ENCODE measurements at places on chromosomes 2 and 18.

DNA sequence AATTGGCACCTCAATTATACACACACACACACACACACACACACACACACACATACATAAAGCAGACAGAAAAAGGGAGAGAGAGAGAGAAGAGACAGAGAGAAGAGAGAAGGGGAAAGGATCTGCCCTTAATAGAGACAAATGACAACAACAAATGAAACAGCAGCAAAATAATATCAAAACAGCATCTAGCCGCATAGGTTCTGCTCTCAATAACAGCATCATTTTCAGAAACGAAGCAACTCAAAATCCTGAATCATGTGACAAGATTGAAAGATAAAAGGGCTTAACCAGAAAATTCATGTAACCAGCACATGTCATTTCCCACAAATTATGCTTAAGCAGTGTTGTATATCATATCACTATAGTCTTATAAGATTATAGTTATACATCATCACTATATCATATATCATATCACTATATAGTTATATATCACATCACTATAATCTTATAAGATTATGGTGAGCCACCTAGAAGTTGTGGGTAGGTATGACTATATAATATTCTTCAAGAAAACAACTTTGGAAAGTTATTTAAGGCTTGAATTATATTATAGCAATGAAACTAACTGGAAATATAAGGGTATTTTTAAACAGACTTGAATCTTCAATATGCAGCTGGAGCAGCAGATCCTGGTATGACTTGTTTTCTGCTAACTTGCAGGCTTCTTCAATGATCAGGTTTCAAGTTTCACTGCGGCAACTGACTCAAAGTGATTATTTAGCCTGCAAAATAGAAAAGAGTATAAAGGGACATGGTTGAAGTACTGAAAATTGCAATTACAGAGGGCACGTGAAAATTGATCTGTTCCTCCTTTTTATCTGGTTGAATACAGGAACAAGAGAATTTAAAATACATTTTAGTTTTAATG, 16.1 kb upstream of the VPS54 start:
- DNase-seq = no peak

DNA sequence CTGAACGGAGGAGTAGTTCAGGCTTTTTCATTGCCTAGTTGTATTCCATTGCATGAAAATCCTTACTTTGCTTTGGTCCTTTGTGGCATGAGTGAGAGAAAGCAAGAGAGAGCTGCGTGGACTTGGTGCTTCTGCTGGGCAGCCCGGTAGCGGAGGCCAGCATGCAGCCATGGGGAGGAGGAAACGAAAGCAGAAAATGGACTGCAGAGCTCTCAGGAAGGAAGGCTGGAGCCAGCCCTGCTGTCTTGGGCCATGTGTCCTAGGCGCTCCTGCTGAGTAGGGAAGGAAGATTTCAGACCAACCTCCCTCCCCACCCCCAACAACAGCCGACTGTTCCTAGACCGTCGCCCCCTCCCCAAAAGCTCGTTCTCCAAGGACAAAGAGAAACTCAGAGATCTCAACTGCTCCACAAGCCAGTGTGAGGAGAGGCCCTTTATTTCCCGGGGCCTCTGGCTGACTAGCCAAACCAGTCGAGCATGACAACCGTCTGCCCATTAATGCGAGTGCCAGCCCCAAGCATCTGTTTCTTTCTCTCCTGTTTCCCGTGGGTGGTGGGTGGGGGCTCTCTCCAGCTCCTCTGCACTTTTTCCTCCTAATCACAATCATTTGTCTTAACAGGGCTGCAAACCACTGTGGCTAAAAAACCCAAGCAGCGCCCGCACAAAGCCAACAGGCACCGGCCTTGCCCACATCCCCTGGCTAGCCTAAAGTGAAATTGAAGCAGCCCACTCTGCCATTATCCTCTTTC, 66.8 kb upstream of the FZD7 start:
- DNase-seq = no peak

DNA sequence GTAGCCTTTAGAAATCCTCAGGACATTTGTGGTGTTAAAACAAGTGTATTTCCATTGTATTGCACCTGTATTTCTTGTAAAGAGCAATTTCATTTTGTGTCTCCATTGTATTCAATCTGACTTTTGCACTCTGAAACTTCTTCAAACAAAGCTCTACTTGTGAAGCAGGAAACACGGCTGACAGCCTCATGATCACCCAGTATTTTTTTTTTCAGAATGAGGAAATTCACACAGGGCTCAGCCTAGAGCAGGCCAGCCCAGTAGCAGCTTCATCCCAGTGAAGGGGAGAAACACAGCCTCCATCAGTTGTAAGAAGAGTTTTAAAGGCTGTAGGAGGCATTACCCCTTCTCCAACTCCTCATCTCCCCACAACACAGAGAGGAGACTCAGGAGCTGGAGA, 175.9 kb upstream of the KLHL29 start:
- no peak for DNase-seq

DNA sequence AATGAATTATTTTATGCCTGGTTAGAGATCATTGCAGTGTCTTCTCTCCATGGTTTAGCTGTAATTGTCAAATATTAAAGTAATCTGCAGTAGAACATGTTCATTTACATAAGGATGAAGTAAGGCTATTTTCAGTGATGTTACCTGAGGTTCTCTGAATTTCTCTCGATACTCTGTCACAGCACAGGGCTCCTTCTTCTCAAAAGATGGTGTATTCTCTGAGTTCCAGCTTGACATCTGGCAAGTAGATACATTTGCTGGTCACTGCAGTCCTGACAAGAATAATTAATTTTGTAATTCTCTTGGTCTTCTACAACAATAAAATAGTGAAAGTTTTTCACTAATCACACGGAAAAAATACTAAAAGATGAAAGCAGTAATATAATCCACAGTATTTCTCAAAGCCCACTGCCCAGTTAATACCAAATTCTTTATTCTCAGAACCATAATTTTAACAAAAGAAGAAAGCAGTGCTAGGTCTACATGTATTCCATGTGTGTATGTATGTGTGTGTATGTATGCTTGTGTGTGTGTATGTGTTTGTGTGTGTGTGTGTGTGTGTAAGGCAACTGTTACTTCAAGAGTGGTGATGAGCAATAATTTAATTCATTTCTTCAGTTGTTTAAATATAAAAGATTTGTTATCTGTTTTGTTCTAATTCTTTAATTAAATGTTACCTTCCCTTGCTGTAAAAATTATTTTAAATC, 1165.5 kb upstream of the SLC39A10 start:
- no peak for DNase-seq

GRCh38 chr18:14924226-14924625, 176.3 kb downstream of the ANKRD30B start:
- no peak for DNase-seq

DNA sequence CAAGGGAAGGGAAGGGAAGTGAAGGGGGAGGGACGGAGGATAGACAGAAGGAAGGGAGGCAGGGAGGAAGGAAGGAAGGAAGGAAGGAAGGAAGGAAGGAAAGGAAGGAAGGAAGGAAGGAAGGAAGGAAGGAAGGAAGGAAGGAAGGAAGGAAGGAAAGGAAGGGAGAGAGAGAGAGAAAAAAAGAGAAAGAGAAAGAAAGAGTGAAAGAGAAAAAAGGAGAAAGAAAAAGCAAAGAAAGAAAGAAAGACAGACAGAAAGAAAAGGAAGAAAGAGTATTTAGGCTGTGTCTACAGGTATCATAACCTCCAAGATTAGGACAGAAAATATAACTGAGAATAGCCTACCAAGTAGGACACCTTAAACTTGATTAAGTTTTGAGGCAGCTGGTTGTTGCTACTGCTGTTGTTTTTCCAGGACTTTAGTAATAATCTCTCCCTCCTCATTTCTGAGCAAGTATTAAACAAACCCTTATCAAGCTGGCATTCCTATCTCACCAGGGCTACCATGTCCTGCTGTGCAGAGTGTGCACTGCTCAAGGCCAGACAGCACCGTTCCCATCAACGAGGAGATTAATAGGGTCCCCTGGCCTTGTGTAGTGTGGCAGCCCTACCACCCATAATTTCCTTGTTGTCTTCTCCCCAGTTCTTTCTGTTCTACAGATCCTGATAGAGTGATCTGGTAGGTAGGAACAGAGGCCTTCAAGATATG, 90.5 kb upstream of the FHL2 start:
- DNase-seq = no peak

- DNase-seq = no peak
These were observed 809.0 kb upstream of the FAM98A start for GRCh38 chr2:34408100-34408499.

- DNase-seq = no peak
These were observed 11.0 kb upstream of the UBE2F start for GRCh38 chr2:237955640-237956401.

- no peak for DNase-seq
These were observed 65.1 kb upstream of the MAPRE2 start for GRCh38 chr18:34976123-34976522.

DNA sequence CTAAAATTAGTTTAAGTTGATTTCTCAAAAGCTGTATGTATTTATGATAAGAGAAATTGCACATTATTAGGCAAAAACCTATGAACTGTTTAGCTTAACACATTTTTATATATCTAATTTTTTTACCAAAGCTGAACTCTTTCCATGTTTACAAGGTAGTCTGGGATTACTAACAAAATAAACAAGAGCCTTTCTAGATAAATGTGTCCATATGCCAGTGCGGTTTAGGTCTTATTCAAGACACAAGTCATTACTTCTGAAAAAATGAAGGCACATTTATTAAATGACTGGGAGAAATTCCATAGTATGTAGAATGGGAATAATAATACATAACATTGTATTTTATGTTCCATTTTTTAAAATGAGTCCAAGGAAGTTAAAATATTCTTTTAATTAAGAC, 82.0 kb downstream of the DPP4 start:
- DNase-seq = no peak

DNA sequence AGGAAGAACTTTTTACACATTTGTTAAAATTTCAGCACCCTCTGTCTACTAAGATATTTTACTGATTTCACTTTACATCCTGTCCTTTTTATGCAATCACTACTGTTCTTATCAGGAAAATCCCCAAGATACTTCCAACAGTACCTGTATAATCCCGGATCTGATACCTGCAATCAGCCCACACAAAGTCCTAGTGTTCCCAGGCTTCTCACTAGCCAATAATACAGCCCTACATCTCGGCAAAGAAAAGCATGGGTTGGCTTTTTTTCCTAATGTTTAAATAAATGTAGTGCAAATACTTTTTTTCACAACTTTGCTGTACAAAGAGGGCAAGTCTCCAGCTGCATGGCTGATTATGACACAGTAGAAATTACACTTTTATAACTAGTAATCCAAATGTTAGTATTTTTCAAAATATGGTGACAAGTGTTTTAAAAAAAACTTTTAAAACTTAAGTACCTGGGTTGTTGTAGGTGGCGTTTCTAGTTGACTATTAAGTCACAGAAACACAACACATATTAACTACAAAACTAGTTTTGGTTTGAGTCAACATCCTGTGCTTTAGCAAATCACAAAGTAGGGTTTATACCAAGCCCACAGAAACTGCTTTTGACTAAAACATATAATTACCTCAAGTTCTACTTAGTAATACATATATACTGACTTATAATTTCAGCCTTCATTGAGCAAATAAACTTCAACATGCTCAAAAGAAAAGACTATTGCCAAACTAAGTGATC, 19.5 kb downstream of the CNOT11 start:
- no peak for DNase-seq

- DNase-seq = peak; percentile 89
These were observed at the start of gene PDK1 for GRCh38 chr2:172555522-172556283. TSS of gene PDK1 (plus strand) at chr2:172556090. CDS start at chr2:172556151, 61 bp downstream.

DNA sequence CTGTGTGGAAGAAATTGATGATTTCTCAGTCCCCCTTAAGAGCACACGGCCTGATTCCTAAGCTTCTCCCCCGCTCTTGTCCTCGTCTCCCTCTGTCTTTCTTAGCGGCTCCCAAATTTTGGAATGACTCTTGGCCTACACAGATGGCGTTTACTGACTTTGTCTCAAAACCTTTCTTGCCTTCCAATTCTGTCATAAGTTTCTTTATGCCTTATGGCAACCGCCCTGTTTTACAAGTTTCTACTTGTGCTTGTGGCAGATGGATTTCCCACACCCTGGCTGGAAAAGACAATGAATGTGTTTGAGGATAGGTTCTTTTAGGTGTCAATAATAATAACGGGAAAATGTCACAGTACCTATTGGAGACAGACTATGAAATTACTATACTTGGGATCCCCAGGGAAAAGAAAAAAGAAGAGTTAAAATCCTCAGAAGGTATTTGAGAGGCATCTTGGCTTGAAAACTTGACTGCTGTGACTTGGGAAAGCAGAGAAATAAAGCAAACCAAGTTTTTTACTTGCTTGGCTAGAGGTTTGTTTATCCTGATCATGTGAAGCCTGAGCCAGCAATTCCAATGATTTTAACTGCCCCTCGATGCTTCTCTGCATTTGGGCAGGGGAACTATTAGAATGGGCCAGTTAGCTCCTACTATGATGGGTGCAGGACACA, 276.4 kb downstream of the HRH4 start:
- no peak for DNase-seq

- no peak for DNase-seq
These were observed 128.3 kb downstream of the DNER start for GRCh38 chr2:229586012-229586411.

- no peak for DNase-seq
These were observed 31.8 kb downstream of the TDRD15 start for GRCh38 chr2:21155365-21156136.

DNA sequence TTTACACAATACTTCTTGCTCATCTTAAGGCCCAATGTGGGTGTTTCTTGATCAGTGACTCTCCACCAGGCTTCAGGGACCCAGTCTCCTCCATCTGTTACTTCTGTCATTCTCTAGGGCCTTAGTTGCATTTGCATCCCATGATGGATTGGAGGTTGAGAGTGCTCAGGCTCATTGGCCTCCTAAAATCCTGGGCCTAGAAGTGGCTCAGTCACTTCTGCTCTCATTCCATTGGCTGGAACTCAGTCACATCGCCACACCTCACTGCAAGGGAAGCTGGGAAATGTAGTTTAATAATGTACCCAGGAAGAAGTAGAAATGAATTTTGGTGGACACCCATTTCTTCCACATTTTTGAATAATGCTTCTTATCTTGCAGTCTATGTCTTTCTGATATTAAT, 223.5 kb downstream of the HRH4 start:
- DNase-seq = no peak

GRCh38 chr2:5519286-5519685, 172.9 kb upstream of the SOX11 start:
- no peak for DNase-seq

GRCh38 chr2:54903736-54904554, 146.3 kb downstream of the RTN4 start:
- peak; percentile 50 for DNase-seq

DNA sequence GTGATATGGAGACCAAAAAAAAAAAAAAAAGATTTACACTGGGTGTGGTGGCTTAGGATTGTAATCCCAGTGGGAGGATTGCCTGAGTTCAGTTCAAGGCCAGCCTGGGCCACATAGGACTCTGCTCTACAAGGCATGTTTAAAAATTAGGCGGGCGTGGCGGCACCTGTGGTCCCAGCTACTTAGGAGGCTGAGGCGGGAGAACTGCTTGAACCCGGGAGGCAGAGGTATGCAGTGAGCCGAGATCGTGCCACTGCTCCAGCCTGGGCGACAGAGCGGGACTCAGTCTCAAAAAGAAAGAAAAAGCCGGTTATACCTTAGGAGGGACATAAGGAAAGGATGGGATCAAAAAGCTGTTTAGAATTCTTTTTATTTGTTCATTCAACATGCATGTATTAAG, 707 bp upstream of the SPDYA start:
- no peak for DNase-seq

Data from stimulated activated naive CD4-positive, alpha-beta T cell treated with Interleukin-2 at 50 U/mL for 16 hours (primary cell).